Left cardiac atrium (tissue), 4 donors: ENCODE measurements at places on chromosomes 11 and 22. TPM values are rescaled to one million over a fixed set of nuclear protein-coding genes. Genes with fewer than 3 reads are reported as not detected.

GRCh38 chr11:43738600-43739409 lies 58.3 kb downstream of the HSD17B12 start:
- DNase-seq, result no peak

GRCh38 chr22:23542933-23543332 lies 37.2 kb downstream of the IGLL1 start:
- DNase-seq, result no peak

The OR52E8 gene
- total RNA-seq, result not detected

DNA sequence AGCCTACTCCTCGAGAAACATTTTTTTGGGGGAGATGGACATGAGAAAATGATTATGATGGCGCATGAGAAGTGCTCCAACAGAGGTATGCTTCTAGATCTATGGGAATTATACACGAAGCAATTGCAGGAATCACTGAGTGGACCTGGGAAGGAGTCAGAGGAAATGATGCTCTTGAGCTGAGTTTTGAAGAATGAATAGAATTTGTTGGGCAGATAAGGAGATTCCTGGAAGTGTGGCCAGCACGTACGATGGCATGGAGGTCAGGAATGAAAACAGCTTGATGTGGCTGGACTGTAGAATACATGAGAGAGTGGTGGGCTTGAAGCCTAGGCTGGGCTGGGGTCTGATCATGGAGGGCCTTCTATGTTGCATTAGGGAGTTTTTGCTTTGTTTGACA lies 31.7 kb downstream of the ADAMTS15 start:
- DNase-seq, result no peak

DNA sequence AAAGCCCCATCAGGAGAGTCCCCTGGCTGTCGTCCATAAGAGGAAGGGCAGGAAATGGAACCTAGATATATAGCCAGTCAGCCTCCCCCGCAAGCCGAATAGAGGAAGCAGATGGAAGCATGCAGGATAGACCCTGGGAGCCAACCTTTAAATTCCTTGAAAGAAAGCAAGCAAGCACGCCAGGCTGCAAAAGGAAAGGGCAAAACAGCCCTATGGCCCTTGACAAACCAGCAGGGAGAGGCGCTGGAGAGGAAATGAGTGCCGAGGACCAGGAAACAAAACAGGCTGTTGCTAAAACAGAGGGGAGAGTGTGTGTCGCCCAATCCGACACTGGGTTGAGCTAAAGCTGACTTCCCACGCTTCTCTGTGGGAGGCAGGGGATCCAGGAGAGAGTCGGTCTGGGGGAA lies 203.5 kb upstream of the MTNR1B start:
- peak; percentile 40 for DNase-seq

The TSGA10IP gene
- not detected for total RNA-seq

GRCh38 chr11:6232899-6233298 lies 1.5 kb downstream of the FHIP1B start:
- DNase-seq, result no peak

DNA sequence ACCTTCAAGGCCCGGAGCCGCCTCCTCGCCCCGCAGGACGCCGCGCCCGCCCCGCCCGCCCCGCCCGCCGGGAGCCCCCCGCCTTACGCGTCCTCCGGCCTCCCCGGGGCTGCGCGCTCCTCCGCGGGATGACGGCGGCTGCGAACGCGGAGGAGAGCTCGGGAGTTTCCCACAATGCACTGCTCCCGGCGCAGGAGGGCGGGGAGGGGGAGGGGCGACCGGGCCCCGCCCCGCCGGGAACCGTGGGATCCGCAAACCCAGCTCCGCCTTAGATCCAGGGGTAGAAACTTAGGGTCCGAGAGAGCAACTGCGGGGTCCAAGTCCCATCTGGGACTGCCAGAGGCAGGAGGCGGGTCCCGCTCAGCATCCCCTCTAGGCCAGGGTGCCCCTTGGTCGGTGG lies at the start of gene CEND1:
TSS of gene CEND1 (minus strand) at position 148 of the 400 bp plus-strand sequence. CDS start 1,514 bp downstream, outside the sequence.
- DNase-seq, result no peak

GRCh38 chr11:46475051-46475925 lies 83.7 kb upstream of the CHRM4 start:
- DNase-seq, result no peak

GRCh38 chr11:78131956-78132355 lies 7.5 kb downstream of the ALG8 start:
- no peak for DNase-seq

The HORMAD2 gene
- total RNA-seq, result not detected

The LRRC10B gene
- total RNA-seq, result 0.74 TPM

GRCh38 chr11:66643745-66644437 lies 5.4 kb downstream of the RBM4 start:
- DNase-seq, result no peak
